Stimulated activated CD4-positive, alpha-beta T cell treated with anti-CD3 and anti-CD28 coated beads, Interleukin-1b, Interleukin-23, amount 100 ng/mL, for 4 hours (primary cell): ENCODE measurements at places on chromosomes 1 and 21.

- DNase-seq, result no peak
Observed at GRCh38 chr1:37672136-37672870, 20.0 kb upstream of the CDCA8 start.

- no peak for DNase-seq
Observed at GRCh38 chr21:35868005-35868868, 192.1 kb downstream of the SETD4 start.

DNA sequence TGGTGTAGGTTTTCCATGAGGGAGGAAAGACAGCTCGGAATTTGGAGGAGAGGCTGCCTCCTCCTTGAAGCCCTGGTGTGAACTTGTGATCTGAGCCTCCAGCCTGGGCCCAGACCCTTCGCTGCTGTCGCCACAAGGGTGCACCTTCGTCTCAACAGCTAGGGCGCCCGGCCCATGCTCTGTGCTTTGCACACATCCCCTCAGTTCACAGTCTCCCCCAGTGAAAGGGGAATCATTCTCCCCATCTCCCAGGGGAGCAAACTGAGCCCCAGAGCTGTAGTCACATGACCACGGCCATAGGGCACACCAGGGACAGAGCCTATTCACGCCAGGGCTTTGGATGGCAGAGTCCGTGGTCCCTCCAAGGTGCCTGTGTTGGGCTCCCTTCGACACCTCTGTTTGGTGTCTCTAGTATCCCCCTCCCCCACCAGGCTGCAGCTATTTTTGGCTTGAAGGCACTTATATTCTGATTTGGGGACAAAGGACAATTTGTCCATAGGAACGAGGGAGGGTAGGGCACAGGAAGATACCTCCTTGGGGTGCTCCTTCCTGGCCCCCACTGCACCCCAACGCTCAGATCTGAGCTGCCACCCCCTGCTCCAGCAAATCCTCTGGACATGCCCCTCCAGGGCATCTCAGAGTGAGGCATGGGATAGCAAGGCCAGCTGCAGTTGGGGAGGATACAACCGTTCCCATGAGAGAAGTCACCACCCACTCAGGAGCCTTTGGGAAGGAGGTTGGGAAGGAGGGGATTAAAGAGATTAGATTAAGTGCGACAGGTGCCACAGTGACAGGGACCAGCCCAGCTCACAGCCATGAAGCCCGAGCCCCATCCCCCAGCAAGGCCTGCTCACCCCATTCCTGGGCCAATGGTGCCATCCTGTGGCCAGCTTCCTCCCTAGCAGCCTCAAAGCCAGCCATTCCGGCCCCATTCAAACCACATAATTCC is 15.7 kb downstream of the MATN1 start:
- DNase-seq, result peak; percentile 57

DNA sequence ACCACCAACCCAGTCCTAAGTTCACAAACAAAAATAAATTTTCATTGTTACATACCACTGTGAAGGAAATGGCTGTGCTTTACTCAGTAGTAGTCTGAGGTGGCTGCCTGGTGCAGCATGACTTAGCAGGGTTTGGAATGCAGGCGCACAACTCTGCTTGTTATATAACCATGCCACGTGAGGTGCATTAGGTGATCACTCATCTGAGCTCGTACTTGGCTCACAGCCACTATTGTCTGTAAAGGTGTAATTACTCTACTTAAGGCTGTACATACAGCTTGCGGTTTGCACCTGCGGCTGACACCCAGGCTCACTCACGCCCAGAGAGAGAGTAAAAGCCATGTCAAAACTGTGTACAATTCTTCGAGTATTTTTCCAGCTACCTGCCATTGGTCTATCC is 599.4 kb downstream of the LTN1 start:
- DNase-seq, result no peak

DNA sequence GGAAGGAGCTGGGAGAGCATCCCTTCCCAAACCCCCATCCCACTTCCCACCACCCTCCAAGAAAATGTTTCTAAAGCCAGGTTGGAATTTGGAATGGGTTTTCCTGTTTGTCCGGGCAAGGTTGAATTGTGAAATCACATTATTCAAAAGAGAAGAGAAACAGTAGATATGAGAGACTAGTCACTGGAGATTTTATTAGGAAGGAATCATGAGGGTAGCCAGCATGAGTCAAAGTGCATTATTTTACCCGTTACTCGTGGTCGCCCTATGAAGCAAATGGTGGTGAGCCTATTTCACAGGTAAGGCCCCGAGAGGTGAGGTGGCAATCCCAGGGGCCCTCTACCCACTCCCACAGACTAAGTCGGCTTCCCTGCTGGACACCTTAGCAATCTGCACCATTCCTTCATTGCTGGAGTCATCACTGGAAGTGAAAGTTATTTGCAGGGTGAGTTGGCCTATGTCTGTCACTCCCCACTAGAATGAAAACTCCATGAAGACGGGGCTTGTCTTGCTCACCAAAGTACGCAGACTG is 52.8 kb downstream of the TOMM20 start:
- no peak for DNase-seq

DNA sequence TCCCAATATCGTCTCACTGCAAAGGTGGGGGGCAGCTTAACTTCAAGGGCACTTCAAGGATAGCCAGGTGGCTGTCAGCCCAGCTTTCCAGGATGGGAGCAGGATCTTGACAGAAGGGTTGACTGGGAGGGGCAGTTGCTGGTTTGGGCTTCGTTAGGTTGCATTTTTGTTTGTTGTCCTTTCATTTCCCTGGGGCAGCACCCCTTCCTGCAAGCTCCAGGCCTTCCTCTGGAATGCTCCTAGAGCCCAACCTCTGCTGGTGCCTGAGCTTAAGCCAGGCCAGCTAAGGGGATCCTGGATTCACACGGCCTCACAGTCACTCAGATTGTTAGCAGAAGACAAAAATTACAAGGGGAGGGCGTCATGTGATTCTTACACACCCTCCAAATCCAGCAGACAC is 4.1 kb upstream of the OLIG2 start:
- no peak for DNase-seq

DNA sequence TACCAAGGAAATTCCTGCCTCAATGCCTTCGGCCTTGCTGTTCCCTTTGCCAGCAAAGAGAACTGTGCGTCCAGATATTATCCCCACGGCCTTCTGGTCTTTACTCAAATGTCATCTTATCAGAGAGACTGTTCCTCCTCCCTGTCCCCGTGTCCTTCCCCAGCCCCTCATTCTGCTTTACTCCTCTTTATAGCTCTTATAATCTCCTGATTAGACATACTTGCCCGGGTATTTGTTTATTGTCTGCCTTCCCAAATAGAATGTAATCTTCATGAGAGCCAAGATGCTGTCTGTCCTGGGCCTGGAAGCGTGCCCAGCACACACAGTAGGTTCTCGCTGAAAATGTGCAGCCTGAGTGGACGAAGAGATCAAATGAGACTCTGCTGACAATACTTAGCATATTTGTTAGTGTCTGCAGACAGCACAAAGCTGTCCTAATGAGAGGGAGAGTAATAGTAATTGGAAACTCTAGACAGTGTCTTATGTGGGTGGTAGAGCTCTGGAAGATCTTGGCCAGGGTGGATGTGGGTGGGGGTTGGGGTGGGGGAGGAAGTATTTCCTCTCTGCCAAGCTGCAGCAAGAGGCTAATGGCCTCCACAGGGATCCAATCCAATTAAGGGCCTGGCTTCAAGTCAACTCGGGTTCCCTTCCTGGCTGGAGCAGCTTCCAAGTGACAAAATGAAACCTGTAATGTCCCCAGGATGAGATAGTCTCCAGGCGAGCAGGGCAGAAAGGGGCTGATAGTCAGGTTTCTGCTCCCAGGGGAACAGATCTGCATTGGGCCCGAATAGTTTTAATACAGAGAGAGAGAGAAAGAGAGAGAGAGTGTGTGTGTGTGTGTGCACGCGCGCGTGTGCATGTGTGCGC is 9.5 kb upstream of the CLIC4 start:
- DNase-seq, result no peak

DNA sequence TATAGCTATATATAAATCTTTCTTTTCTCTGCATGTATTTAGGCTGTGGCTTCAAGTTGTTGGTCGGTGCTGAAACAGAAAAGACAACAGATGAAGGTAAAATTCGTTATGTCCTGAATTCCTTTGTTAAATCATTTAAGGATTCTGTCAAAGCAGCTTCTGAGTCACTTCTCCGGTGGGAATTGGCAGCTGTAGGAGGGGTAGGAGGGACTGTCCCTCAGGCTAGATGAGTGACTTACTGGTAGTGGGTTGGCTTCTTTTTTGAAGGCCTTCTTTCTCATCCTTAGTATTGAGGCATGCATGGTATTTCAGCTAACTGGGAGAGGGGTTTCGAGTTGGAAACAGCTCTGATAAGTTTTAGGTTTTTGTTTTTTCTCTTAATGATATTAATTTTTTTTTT is 22.1 kb upstream of the NEXN start:
- no peak for DNase-seq

GRCh38 chr1:63343922-63344321 is 21.6 kb downstream of the FOXD3 start:
- DNase-seq, result no peak

DNA sequence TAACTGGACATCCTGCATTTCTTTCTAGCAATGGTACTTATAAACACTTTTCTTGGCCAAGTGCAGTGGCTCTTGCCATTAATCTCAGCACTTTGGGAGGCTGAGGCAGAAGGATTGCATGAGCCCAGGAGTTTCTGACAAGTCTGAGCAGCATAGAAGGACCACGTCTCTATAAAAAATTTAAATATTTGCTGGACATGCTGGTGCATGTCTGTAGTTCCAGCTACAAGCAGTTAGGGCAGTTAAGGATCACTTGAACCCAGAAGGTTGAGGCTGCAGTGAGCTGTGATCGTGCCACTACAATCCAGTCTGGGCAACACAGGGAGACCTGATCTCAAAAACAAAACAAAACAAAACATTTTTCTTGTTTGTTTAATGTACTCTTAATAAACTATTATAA is 434.0 kb downstream of the PLA2G4A start:
- DNase-seq, result no peak

DNA sequence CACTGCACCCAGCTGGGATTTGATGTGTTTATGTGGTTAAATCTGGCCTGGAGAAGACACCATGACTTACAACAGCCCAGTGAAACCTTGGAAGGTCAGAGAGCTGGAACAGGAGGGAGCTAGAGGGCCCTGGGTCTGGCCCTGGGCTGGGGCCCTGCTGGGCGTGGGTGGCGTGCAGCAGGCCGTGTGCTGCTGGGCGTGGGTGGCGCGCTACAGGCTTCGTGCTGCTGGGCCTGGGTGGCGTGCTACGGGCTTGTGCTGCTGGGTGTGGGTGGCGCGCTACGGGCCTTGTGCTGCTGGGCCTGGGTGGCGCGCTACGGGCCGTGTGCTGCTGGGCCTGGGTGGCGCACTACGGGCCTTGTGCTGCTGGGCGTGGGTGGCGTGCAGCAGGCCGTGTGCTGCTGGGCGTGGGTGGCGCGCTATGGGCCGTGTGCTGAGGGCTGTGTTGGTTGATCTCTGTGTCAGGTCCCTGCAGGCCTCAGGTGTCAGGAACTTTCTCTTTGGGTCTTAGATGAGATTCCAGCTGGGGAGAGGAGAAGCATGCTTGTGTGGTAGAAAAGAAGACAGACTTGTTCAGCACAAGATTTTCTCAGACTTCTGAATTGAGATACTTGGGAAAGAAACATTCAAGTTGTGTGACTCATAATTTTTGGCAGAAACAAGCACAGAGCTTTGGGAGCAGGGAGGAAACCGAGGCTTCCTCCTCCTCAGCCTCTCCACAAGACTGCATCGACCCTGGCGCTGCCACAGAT is 66.0 kb downstream of the COL18A1 start:
- peak; percentile 39 for DNase-seq

DNA sequence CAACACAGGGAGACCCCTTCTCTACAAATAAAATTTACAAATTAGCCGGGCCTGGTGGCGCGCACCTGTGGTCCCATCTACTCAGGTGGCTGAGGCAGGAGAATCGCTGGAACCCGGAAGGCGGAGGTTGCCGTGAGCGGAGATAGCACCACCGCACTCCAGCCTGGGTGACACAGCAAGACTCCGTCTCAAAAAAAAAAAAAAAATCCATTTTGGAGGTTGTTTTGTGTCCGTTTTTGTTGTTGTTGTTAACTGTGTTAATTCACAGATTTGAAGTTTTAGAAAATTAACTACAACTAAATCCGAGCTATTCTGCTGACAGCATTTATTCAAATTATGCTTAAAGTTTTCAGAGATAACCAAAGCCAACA is 618 bp downstream of the CLCC1 start:
- no peak for DNase-seq

DNA sequence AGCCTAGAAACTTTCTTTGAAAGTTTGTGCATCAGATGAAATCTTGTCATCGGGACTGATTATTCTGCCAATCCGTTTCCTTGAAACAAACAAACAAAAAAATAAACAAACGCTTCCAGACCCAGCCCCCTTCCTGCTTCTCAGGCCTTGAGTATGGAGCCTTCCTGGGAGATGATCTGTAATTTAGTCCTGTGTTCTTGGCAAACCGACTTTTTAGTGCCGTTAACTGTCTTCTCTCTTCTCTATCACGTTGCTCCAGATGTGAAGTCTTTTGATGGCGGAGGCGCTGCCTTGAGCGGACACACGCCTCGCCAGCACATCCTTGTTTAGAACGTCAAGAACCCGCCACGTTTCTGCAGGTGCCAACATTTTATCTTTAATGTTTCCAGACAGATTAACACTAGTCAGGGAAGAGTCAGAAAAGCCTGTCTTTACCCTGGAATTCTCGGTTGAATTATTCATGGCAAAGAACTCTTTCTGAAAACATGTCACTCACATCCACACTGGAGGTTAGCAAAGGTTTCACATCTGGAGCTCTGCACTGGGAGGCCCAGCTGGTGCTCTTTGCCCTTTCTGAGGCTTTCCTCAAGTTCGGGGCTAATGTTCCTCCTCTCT is 265.7 kb upstream of the C1orf174 start:
- DNase-seq, result no peak
